ENCODE measurements at places on chromosomes 16 and 17. TPM values are rescaled to one million over a fixed set of nuclear protein-coding genes. Genes with fewer than 3 reads are reported as not detected.

- H3K36me3 ChIP-seq = no peaks in the 10 kb centered on the region
- H3K4me1 ChIP-seq = no peaks in the 10 kb centered on the region
- H3K4me3 ChIP-seq = no peak overlapping the region
- H3K27me3 ChIP-seq = no peaks in the 10 kb centered on the region
- no peak for DNase-seq
- H3K27ac ChIP-seq = no peak overlapping the region
Measured at GRCh38 chr17:18002171-18002570, 29.5 kb downstream of the DRC3 start.

- H3K4me1 ChIP-seq = peaks cover 29% of the 10 kb centered on the region
- H3K27me3 ChIP-seq = no peaks in the 10 kb centered on the region
- DNase-seq = no peak
- no peak overlapping the region for H3K27ac ChIP-seq
Measured at GRCh38 chr17:81630274-81630673, 6.6 kb downstream of the NPLOC4 start.

DNA sequence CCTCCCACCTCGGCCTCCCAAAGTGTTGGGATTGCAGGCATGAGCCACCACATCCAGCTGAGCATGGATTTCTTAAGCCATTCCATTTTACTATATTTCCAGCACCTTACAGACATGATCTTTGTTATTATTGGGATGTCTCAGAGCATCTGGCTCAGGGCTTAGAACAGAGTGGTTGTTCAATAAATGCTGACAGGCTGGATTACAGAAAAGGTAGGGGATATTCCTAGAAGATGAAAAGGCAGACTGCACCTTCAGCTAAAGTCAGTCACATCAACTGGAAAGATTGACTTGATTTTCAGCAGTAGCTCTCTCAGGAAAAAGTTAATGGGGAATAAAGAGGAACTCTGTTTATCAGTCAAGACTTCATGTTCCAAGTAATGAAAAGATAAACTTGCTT is 360.3 kb upstream of the ERCC4 start:
- no peaks in the 10 kb centered on the region for H3K36me3 ChIP-seq
- H3K4me1 ChIP-seq = no peaks in the 10 kb centered on the region
- H3K27ac ChIP-seq = no peak overlapping the region
- DNase-seq = no peak

DNA sequence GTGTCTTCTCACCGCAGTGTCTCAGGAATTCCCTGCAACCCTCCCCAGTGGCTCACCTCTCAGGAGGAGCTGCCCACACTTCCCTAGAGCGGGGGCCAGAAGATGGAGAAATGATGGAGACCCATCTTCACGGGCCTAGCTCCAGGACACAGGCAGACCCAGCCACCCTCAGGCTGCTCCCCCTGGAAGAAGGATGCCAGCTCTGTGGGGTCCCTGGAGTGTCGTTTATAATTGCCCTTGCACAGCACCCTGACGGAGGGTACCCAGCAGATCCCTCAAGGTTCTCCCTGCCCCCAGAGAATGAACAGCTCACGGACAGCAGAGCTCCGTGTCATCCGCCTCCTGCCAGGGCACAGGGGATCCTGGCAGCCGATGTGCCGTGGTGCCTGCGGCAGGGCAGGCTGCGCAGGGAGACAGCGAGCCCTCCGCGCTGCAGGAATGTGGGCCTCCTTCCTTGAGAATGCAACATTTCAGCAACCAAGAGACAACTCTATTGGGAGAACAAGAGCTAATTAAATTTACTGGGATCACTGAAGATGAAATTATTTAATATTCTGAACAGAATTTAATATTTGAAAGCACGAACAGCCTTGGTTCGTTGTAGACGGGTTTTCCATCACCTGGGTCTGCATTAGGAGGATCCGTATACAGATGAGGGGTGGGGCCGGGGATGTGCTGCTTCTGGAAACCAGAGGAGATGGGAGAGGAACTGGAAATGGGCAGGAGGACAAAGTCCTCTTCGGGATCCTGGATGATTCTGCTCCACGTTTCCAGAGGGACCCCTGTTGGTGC is 21.0 kb upstream of the RBFOX3 start:
- DNase-seq = no peak
- no peaks in the 10 kb centered on the region for H3K4me1 ChIP-seq
- no peaks in the 10 kb centered on the region for H3K36me3 ChIP-seq
- no peak overlapping the region for H3K27ac ChIP-seq
- no peak overlapping the region for H3K4me3 ChIP-seq

Gene DBNDD1
- total RNA-seq = 1.2 TPM

Data from tibial nerve (tissue), 4 donors.